Thoracic aorta endothelial cell (primary cell): ENCODE measurements at places on chromosomes 1 and 21. TPM values are rescaled to one million over a fixed set of nuclear protein-coding genes. Genes with fewer than 3 reads are reported as not detected.

The CDA gene
- 1.5 and 2.0 TPM in 2 replicates for total RNA-seq

The ILDR2 gene
- total RNA-seq = 0.14 TPM in 1 of 2 replicates, not detected in the other

The RHD gene
- total RNA-seq = not detected in 2 replicates

The HLX gene
- 13.2 and 20.8 TPM in 2 replicates for total RNA-seq
